Posterior cingulate gyrus (tissue), 11 donors: ENCODE measurements at places on chromosomes 12 and 14.

DNA sequence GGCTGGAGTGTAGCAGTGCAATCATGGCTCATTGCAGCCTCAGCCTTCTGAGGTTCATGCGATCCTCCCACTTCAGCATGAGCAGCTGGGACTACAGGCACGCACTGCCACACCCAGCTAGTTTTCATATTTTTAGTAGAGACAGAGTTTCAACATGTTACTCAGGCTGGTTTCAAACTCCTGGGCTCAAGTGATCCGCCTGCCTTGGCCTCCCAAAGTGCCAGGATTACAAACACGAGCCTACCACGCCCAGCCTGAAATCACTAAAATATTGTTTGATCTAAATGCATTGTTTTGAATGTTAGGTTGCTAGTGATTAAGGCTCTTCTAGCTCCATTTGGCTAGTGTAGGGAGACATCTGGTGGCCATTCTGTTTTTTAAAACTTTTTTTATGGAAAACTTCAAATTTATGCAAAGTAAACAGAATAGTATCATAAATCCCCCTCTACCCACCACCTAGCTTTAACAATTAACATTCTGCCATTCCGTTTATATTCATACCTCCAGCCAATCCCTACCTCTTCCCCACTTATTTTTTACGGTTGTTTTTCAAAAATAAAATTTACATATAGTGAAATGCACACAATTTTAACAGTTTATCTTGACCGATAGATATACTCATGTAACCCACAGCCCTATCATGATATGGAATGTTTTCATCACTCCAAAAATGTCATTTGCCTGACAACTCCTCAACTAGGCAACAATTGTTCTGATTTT, 37.8 kb downstream of the MYO1H start:
- no peak for DNase-seq

- DNase-seq, result no peak
Measured at GRCh38 chr12:98504368-98504617, 11.1 kb upstream of the TMPO start.

GRCh38 chr12:107377596-107378385, 284.4 kb upstream of the CRY1 start:
- no peak for DNase-seq

DNA sequence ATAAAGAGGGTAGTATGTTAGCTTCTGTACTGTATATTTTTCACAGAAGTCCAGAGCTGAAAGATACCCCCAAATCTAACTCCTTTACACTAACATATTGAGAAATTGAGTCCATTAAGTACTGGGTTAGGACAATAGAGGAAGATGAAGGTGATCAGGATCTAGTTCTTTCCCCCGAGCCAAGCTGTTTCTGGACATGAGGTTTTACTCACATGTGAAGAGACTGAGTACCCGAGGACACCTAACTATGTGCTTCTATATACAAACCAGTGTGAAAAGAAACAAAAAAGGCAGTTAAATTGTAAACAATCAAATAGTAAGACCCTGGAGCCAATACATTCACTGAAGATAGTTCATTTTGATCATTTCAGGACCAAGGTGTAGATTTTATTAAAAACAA, 3.8 kb upstream of the TRHDE start:
- DNase-seq, result no peak

GRCh38 chr14:31965071-31965734, 111.9 kb upstream of the ARHGAP5 start:
- no peak for DNase-seq

- no peak for DNase-seq
Measured at GRCh38 chr14:104536942-104537612, 42.5 kb upstream of the C14orf180 start.

GRCh38 chr14:27668531-27668930, 1070.7 kb upstream of the NOVA1 start:
- no peak for DNase-seq

- no peak for DNase-seq
Measured at GRCh38 chr14:95267306-95267705, 52.4 kb downstream of the CLMN start.

DNA sequence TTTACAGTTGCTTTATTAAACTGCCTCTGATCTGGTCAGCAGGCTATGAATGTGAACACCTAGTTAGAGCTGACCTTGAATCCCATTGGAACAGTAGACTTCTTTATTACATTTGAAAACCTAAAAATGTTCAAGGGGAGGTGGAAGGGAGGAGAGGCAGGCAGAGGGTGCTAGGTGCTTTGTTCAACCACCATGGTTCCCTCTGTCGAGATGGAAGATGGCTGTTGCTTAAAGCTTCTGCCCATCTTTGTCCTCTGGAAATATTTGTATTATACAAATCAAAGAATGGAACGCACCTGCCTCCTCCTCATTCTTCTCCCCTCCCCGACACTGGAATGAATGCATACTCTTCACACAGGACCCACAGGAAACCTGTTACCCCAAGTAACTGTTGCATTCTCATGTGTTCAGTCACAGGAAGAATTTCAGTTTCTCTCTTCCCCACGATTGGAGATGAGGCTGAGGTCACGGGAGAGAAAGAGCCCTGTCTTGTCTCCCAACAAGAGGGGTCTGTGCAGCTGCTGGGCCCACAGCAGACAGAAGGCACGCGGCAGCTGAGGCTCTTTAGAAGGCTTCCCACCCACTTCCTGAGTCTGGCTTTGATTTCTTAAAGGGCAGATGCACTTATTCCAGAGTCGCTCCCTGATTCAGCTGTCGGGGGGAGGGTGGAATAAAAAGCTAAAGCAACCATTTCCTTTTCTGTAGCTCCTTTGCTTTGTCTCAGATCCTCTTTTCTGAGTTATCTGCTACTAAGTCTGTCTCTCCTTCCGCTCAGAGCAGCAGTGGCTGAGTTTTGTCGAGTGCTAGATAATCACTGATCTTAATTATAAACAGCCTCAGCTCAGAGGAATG, 217.9 kb upstream of the BTG1 start:
- no peak for DNase-seq

DNA sequence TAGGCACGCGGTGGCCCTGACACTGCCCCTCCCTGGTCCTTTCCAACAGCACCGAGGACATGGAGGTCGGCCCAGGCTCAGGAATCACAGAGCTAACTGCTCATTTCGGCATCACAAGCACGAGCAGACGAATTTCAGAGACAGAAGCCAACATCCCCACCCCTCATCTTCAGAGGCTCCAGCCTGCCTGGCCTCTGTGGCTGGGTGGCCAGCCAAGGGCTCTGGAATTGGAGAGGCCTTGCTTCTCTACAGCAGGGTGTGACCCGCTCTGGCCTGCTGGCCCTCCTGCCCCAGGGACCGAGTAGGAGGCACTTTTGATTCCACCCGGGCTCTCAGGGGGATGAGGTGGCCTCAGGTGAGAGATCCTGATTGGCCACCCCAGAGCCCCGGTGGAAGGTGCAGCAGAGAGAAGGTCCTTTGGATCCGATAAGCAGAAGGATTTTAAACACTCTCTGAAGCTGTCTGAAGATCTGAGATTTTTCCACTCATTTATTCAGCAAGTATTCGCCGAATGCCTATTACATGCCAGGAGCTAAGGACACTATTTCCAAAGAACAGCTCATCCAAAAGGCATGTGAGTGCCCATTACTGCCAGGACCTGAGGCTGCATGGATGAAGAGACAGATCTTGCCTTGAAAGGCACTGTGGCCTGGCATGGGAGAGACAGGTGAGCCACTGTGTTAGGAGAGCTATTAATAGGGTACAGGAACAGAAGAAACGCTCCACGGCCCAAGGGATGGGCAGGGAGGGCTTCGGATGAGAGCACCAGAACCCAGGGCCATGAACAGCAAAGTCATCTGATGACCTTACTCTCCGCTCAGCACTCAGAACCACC, 10.2 kb downstream of the BAG5 start:
- peak; percentile 84 for DNase-seq

DNA sequence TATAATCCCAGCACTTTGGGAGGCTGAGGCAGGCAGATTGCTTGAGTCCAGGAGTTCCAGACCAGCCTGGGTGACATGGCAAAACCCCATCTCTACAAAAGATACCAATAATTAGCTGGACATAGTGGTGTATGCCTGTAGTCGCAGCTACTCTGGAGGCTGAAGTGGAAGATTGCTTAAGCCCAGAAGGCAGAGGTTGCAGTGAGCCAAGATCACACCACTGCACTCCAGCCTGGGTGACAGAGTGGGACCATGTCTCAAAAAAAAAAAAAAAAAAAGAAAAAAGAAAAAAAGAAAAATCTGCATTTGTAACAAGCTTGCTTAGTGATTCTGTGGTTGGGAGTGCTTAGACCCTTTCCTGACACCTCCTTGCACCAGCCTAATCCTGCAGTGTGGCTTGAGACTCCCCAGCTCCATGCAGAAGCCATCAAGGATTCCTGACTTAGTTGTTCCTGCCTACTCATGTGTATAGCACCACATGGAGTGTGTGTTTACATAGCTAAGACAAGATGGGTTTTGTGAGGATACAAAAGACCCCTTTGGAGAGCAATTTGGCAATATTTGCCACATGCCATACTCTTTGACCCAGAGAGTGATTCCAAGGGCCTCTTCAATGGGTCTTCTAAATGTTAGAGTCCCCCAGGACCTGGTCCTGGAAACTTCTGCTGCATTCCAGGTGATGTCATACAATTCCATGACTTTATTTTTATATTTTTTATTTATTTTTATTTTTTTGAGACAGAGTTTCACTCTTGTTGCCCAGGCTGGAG, 5.1 kb upstream of the TMED10 start:
- no peak for DNase-seq
